ENCODE measurements at places on chromosomes 12 and 14.
A peak's percentile ranks its signal among the peaks of the same experiment; 100 is the strongest.

GRCh38 chr12:57983146-57983857 lies 41.9 kb downstream of the ATP23 start:
- DNase-seq = no peak

- no peak for DNase-seq
Observed at GRCh38 chr12:68319988-68320623, 12.1 kb downstream of the MDM1 start.

- peak; percentile 13 for DNase-seq
Observed at GRCh38 chr12:12331244-12331771, 18.7 kb downstream of the MANSC1 start.

GRCh38 chr12:110699591-110700445 lies 10.9 kb upstream of the HVCN1 start:
- no peak for DNase-seq

GRCh38 chr14:102928412-102929240 lies 6.2 kb downstream of the AMN start:
- DNase-seq = no peak

DNA sequence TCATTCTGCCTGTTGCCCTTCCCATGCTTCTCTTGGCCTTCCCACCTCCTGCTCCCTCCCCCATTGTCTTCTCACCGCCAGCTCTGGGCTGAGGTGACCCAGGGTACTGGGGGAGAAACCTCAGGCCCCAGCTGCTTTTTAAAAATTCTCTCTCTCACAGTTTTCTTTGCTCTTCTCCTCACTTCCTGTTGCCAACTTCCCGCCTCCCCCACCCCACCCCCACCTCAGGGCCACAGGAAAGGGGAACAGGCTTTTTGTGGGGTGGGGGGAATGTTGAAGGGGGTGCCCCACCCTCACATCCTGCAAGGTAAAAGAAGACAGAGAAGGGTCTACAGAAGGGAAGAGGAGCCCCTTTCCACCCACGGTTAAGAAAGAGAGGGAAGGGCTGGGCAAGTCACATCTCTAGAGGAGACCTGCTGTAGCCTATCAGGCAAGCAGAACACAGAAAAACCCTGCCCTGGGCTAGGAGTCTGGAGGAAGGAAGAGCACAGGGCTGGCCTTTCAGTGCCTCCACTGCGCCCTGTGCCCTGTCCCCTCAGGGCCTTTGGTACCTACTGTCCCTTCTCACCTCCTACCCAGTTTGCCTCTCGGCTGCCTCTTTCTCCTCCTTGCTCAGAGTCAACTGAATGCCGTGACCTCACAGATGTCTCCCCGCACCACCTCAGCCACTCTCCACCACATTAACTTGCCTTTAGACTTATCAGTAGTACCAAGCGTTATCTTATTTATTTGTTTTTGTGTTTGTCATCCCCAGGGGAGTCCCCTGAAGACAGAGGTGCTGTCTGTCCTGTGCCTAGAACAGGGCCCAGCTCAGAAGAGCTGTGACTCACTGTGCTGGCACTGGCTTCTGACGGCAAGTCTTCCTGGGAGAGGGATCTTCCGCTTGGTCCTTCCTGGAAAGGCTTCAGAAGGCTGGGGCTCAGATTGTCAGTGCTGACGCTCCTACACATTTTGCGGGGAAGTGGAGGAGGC lies 1.7 kb downstream of the ARHGAP9 start:
- DNase-seq = no peak

GRCh38 chr12:70078161-70078560 lies 165.1 kb upstream of the CNOT2 start:
- no peak for DNase-seq

GRCh38 chr14:59695198-59695597 lies 118.6 kb upstream of the CCDC175 start:
- DNase-seq = no peak

GRCh38 chr14:33922125-33922524 lies 28.7 kb downstream of the EGLN3 start:
- no peak for DNase-seq

GRCh38 chr14:49191380-49191779 lies 394.8 kb downstream of the RPS29 start:
- DNase-seq = no peak

GRCh38 chr12:12965836-12966235 lies 13.9 kb upstream of the GPRC5D start:
- DNase-seq = no peak

DNA sequence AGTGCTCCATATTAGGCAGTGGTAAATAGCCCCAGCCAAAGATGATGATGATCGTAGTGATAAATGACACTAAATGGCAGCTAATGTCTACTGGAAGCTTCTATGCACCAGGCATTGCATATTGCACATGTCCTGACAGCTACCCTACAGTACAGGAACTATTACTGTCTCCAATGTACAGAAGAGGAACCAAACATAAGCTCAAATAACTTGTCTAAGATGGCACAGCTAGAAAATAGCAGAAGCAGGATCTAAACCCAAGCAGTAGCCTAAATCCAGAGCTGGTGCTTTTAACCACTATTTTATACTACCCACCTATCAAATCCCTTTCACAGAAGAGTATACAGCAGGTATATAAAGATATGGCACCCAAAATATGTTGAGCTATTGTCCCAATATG lies 28.9 kb downstream of the ESR2 start:
- DNase-seq = no peak

Measured in posterior cingulate gyrus (tissue), 11 donors.